Heart left ventricle (tissue), 16 donors: ENCODE measurements at places on chromosomes 11 and 22.

- H3K36me3 ChIP-seq: no peaks in the 10 kb centered on the region
- no peak overlapping the region for H3K4me3 ChIP-seq
- H3K27me3 ChIP-seq: no peaks in the 10 kb centered on the region
- H3K27ac ChIP-seq: peak overlapping the region; percentile 87
- H3K4me1 ChIP-seq: peaks cover 20% of the 10 kb centered on the region
- peak; percentile 91 for DNase-seq
Observed at GRCh38 chr11:20112291-20113148, 47.8 kb downstream of the DBX1 start.

DNA sequence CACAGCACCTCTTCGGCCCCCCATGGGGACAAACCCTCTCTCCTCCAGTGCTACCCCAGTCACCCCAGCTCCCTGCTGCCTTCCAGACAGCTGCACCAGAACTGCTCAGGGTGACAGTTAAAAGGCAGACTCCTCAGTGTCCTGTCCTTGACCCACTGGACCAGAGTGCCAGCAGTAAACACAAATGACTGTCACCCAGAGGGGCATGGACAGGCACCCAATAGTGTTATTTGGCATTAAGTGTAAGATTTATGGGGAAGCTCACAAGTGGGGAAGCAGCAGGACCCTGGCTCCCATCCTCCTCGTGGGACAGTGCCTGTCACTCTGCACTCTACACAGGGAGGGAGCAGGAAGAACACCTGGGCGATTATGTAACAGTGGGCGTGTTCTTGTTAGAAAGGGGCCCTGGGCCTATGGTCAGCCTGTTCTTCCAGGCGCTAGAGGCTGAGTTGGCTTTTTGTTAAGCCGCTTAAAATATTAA lies 5.0 kb downstream of the RPS19BP1 start:
- no peak overlapping the region for H3K27ac ChIP-seq
- peak; percentile 25 for DNase-seq
- no peaks in the 10 kb centered on the region for H3K27me3 ChIP-seq
- H3K36me3 ChIP-seq: peaks cover 29% of the 10 kb centered on the region
- H3K4me1 ChIP-seq: peaks cover 87% of the 10 kb centered on the region

- DNase-seq: no peak
- H3K27ac ChIP-seq: no peak overlapping the region
- no peak overlapping the region for H3K4me3 ChIP-seq
- no peaks in the 10 kb centered on the region for H3K36me3 ChIP-seq
- H3K4me1 ChIP-seq: no peaks in the 10 kb centered on the region
Observed at GRCh38 chr11:132475026-132475425, 1057.3 kb downstream of the OPCML start.

DNA sequence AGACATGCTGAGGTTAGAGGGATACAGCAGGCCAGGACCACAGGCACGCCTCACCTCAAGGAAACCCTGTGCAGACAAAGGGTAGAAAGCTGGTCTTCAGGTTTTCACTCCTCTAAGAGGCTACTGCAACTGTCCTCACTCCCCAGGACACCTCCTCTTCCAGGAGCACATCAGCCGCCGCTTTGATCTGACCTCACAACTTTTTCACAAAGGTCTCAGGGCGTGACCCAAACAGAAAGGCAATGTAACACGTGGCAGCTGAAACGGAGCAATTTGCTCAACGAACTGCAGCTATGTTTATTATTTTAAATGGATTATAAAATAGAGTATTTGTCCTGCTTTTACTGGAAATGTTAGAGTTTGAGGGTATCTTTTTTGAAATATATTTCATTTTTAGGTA lies 46.1 kb downstream of the LARGE1 start:
- H3K4me3 ChIP-seq: no peak overlapping the region
- no peak for DNase-seq
- peaks cover 54% of the 10 kb centered on the region for H3K4me1 ChIP-seq
- peak overlapping the region; percentile 84 for H3K27ac ChIP-seq
- no peaks in the 10 kb centered on the region for H3K27me3 ChIP-seq

- no peaks in the 10 kb centered on the region for H3K27me3 ChIP-seq
- no peaks in the 10 kb centered on the region for H3K36me3 ChIP-seq
- no peak overlapping the region for H3K4me3 ChIP-seq
Observed at GRCh38 chr11:17596711-17597110, 49.7 kb downstream of the OTOG start.

GRCh38 chr11:111921541-111922230 lies 3.0 kb downstream of the C11orf52 start:
- no peaks in the 10 kb centered on the region for H3K27me3 ChIP-seq
- no peaks in the 10 kb centered on the region for H3K36me3 ChIP-seq
- peak overlapping the region; percentile 88 for H3K27ac ChIP-seq
- DNase-seq: no peak
- no peak overlapping the region for H3K4me3 ChIP-seq

DNA sequence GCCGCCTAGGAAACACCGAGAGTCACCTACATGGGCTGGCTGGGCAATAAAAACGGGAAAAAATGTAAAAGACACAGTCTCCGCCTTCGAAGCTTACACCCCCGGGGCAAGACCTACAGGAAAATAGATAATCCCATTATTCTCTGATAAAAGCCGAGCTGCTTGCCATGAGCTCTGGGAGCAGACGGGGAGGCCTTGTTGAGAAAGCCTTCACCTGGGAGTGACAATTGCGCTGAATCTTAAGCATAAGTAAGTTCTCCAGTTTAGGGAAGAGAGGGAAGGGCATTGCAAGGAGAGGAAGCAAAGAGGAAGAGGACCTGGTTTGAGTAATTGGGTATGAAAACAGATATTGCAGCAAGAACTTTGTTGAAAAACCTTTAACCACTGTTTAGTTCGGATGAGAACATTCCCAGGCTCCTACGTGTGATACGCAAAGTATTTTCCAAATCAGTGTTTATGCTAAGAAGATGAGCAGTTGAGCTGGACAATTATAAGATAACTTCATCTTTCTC lies 813 bp upstream of the BTBD10 start:
- H3K36me3 ChIP-seq: no peaks in the 10 kb centered on the region
- peak overlapping the region; percentile 88 for H3K27ac ChIP-seq
- DNase-seq: no peak

DNA sequence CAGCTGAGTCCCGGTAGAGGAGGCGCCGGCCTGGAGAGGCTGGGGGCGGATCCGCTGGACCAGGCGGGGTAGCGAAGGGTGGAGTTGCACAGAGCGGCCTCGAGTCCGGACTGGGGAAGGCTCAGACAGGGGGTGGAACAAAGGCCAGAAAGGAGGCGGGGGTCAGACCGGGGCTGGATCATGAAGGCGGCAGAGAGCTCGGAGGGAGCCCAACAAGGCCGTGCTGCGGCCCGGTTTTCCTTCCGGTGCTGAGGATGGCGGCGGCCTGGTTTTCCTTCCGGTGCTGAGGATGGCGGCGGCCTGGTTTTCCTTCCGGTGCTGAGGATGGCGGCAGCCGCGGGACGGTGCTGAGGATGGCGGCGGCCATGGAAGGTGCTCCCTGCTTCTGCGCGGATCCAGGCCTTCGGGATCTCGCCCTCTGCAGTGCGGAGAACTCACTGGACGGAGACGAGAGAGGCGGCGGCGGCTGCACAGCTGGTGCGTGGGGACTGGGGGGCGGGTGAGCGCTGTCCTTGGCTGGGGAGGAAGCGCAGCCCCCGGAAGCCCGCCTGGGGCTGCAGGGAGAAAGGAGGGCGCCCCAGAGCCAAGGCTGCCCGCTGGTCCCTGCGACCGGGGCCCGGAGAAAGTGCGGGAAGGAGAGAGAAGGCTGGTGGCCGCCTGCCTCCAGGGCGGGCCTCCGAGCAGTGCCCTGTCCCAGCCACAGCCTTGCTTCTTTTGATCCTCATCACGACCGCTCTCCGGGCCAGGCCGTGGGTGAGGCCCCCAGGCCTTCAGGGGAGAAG lies 350.4 kb upstream of the B3GAT1 start:
- peak overlapping the region; percentile 44 for H3K4me3 ChIP-seq
- peaks cover 10% of the 10 kb centered on the region for H3K27me3 ChIP-seq
- no peaks in the 10 kb centered on the region for H3K36me3 ChIP-seq
- H3K4me1 ChIP-seq: no peaks in the 10 kb centered on the region

DNA sequence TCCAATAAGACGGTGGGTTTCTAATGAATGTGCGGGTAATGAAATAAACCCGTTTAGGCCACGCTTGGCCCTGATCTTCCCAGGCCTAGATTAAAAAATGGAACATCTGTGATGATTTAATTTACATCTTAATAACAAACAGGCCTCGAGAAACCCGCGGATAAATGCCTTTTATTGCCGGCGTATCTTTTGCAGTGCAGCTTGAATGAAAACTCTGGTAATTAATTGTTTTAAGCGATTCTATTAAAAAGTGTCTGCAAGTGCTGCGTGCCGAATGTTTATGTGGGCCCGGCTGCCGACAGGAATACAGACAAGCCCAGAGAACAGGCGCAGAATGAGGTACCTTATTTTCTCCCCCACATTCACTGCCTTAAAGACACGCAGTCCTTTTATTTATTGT lies 420.7 kb downstream of the MN1 start:
- no peak overlapping the region for H3K4me3 ChIP-seq
- no peaks in the 10 kb centered on the region for H3K4me1 ChIP-seq
- DNase-seq: no peak
- H3K27me3 ChIP-seq: peaks cover 10% of the 10 kb centered on the region

DNA sequence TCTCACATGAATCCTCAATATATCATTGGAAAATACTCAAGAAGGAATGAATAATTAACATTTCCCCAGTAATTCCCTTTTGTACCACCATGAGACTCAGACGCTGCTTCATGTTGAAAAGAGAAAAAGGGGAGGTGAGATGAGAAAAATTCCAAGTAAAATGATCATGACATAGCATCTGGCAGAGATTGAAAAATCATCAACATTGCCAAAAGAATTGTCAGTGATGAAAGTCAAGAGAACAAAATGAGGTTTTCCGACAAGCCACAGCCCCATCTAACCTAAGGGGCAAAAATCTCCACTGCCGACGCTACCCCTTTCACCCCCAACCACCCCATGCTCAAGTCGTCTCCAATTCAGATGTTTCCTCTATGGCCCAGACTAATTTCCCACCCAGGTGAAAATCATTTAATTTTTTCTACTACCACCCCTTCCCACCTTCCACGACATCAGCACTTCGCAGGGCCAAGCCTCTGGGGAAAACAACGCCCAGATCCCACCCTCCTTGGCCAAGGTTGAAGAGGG lies 1.2 kb downstream of the RAB6A start:
- H3K27me3 ChIP-seq: no peaks in the 10 kb centered on the region
- H3K36me3 ChIP-seq: no peaks in the 10 kb centered on the region
- H3K4me1 ChIP-seq: peaks cover 7% of the 10 kb centered on the region
- peak overlapping the region; percentile 98 for H3K27ac ChIP-seq
- peak overlapping the region; percentile 77 for H3K4me3 ChIP-seq

DNA sequence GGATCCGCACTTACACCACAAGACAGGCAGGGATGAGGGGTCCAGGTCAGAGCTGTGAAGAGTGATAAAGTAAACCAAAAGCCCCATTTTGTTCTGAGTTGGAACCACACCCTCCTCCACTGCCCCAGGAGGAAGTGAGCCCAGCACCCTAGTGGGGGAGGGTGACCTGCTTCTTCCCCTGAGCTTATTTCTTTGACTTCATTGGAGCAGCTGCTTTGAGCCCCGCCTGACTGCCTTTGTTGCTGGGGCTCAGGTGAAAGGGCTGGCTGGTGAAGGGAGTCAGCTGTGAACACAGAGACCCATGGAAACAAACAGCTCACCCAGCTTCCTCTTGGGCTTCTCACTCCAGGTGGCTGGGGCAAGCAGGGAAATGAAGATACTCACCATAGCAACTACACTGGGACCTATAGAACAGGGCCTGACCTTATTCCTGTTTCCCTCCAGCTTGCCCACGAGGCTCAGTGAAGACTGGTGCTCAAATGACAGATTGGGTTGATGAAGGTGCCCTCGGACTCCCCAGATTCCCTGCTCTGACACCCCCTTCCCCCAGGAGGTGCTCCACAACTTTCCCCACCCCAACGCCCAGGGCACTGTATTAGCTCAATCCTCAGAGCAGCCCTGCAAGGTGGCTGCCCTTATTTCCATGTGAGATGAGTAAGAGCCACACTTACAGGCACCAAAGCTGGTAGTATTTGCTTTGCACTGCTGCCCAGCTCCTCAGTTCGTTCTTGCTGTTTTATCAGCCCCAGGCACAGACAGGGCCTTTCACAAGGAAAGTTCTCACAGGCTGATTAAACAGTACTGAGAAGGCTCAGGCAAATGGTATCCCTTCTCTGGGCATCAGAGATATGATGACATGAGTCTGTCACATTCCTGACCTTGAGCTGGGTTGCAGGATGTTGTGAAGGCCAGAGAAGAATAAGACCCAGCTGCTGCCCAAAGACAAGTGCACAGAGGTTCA lies 2.4 kb downstream of the UCP2 start:
- H3K27me3 ChIP-seq: no peaks in the 10 kb centered on the region
- peaks cover 12% of the 10 kb centered on the region for H3K4me1 ChIP-seq
- H3K36me3 ChIP-seq: peaks cover 61% of the 10 kb centered on the region
- H3K4me3 ChIP-seq: peak overlapping the region; percentile 24
- no peak overlapping the region for H3K27ac ChIP-seq
